Non-pigmented ciliary epithelial cell (primary cell): ENCODE measurements at places on chromosomes 11 and 22.

- no peak for DNase-seq
Observed at GRCh38 chr22:37443977-37444376, 16.7 kb upstream of the ELFN2 start.

DNA sequence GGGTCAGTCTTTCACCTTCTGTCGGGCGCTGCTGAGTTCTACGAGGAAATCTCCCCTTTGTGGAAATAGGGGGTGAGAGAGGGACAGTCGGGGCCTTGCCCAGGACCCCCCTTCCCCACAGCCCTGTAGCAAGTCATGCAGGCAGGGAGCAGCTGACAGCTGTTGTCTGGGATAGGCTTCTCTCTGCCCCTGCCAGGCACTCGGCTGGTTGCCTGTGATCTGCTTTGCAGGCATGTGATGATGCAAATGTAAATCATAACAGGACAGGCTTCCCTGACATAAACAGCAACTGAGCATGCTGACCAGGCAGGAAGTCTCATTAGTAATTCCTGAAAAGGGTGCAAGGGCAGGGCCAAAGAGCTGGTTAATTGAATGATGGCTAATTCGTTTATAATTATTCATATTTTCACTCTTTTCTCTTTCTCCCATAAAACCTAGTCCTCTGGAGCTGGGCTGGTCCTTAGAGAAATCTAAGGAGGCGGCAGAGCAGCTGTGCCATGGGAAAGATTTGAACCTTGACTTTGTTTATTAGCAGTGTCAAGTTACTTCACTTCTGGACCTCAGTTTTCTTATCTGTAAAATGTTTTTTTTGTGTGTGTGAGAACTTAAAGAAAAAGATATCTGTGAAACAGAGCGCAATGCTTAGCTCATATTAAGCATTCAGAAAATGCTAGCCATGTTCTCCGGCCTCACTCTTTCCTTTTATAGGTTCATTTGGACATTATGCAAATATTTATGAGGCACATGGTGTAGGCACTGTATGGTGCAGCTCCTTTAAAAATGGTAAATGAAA is 129.7 kb downstream of the LDLRAD3 start:
- no peak for DNase-seq

- DNase-seq, result no peak
Observed at GRCh38 chr11:104625246-104625645, 273.0 kb downstream of the CASP12 start.

DNA sequence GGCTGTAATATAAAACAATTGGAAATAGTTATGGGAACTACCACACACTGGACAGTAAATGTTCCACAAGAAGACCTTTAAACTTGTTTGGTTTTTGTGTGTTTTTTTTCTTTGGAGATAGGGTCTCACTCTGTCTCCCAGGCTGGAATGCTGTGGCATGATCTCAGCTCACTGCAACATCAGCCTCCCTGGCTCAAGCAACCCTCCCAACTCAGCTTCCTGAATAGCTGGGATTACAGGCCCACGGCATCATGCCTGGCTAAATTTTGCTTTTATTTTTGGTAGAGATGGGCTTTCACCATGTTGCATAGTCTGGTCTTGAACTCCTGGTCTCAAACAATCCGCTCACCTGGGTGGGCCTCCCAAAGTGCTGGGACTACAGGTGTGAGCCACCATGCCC is 121.0 kb downstream of the MPPED2 start:
- DNase-seq, result no peak

DNA sequence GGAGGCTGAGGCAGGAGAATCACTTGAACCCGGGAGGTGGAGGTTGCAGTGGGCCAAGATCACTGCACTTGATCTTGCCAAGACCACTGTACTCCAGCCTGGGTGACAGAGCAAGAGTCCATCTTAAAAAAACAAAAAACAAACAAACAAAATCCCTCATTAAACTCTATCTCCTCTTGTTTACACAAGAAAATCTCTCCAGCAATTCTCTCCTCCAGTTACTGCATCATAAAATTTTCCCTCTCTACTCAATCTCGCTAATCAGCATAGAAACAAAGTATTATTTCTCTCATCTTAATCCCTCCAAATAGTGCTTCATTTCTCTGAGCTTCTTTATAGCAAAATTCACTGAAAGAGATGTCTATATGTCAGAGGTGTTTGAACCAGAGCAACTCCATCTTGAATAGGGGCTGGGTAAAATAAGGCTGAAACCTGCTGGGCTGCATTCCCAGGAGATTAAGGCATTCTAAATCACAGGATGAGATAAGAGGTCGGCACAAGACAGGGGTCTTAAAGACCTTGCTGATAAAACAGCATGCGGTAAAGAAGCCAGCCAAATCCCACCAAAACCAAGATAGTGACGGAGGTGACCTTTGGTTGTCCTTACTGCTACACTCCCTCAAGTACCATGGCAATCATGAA is 19.8 kb downstream of the MTMR2 start:
- DNase-seq, result no peak

GRCh38 chr11:66950112-66950535 is 8.1 kb downstream of the PC start:
- DNase-seq, result no peak

GRCh38 chr22:43823353-43823908 is 11.3 kb upstream of the EFCAB6 start:
- DNase-seq, result no peak

DNA sequence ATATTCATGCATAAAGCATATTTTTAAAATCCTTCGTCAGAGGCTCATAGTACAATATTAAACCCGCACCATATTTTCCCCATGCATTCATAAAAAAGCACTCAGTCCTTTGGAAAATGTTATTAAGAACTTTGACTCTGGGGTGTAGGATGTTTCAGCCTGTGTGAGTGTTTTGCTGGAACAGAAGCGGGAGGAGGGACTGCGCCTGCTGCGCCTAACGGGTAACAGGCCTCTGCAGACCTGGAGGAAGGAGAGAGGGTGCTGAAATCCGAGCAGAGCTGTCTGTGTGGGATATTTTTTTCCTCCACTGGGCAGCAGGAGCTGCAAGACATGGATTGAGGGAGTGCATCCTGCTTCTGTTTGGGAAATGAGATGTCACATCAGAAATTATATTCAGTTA is 483.0 kb downstream of the BRD1 start:
- DNase-seq, result no peak

- no peak for DNase-seq
Observed at GRCh38 chr11:16935518-16936302, 78.5 kb downstream of the PLEKHA7 start.

- no peak for DNase-seq
Observed at GRCh38 chr22:36510966-36511881, 4.4 kb upstream of the FOXRED2 start.

- DNase-seq, result no peak
Observed at GRCh38 chr22:27980424-27981148, 61.5 kb upstream of the PITPNB start.

GRCh38 chr11:102630598-102631448 is 5.7 kb upstream of the MMP20 start:
- no peak for DNase-seq

DNA sequence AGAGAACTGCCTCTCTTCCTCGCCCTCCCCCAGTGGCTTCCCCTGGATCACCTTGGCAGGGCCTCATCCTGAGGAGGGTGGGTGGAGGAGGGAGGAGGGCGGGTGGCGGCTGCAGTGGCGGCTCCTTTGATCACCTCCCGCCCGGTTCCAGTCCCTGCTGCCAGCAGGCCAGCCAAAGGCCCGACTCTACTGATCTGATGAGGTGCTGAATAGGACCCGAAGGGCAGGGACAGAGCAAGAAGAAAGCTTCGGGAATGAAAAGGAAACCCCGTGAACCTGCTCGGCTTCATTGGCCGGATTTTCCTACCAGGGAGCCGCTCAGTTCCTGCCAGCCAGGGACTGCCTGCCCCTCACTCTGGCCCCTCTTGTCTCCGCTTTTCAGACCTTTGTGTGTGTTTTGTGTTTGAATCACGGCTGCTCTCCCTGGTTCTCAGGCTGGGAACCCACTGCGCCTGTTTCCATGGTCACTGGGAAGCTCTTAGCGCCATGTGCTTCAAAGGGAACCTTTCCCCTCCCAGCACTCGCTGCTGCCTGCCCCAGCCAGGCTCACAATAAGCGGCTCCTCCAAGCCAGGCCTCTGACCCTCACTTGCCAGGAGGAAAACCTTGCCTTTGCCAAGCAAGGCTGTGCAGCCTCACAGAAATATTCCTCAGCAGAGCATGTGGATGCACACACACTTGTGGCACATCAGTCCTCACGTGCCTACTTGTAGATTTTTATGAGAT is 56.8 kb downstream of the C22orf31 start:
- no peak for DNase-seq

GRCh38 chr11:115819014-115819413 is 314.8 kb upstream of the CADM1 start:
- no peak for DNase-seq

DNA sequence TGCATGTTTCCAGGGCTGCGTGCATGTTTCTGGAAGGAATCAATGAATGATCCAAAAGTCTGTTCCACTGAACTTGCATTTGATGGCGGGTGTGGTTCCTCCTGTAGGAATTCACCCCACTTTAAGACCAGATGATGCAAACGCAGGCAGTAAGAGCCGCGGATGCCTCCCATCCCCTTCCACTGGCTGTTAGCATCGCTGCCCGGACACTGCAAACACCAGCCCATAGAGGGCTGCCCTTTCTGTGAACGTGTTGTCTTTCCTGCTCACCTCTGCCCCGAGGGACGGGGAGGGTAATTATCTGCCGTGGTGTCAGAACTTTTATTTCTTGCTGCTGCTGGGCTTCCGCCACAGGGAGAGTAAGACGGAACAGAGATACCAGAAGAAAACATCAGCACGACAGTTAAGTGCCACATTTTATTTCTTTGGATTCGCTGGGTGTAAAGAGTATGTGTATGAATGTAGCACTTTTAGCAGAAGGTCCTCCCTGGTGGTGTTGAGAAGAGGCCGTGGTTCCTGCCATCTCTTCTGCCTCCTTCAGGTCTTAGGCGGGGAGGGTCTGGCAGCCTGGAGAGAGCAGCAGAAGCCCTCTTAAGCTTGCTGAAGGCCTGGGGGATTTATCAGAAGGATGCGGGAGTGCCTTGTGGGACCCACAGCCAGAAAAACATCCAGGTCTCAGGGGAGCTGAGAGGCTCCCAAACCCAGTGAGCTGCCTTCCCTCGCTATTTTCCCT is 53.2 kb upstream of the NECTIN1 start:
- no peak for DNase-seq

DNA sequence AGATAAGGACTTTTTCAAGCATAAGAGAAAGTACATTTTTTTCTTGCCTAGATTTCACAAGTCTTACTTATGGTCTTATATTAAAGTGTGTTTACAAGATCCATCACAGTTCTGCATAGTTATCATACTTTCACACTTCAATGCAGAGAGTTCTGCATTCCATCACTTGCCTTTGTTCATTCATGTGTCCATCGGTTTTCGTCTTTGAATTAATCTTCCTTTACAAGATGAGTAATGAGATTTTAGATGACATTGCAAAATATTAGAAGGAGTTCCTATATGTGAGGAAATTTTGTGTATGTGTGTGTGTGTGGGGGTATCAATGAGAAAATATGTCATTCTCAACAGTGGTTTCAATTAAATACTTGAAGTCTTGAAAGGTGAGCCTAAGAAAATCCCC is 98.1 kb upstream of the GUCY1A2 start:
- peak; percentile 37 for DNase-seq

GRCh38 chr22:43274595-43275240 is 68.5 kb downstream of the SCUBE1 start:
- DNase-seq, result no peak

GRCh38 chr22:32334660-32335365 is 22.9 kb upstream of the RFPL3 start:
- DNase-seq, result no peak

GRCh38 chr11:58513747-58514367 is 6.0 kb upstream of the OR5B21 start:
- no peak for DNase-seq

DNA sequence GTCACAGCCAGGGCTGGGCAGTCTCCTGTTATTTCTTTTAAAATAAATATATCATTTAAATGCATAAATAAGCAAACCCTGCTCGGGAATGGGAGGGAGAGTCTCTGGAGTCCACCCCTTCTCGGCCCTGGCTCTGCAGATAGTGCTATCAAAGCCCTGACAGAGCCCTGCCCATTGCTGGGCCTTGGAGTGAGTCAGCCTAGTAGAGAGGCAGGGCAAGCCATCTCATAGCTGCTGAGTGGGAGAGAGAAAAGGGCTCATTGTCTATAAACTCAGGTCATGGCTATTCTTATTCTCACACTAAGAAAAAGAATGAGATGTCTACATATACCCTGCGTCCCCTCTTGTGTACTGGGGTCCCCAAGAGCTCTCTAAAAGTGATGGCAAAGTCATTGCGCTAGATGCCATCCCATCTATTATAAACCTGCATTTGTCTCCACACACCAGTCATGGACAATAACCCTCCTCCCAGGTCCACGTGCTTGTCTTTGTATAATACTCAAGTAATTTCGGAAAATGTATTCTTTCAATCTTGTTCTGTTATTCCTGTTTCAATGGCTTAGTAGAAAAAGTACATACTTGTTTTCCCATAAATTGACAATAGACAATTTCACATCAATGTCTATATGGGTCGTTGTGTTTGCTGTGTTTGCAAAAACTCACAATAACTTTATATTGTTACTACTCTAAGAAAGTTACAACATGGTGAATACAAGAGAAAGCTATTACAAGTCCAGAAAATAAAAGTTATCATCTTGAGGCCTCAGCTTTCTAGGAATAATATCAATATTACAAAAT is 13.4 kb downstream of the OR51B4 start:
- no peak for DNase-seq

GRCh38 chr11:92070026-92070889 is 154.4 kb upstream of the FAT3 start:
- no peak for DNase-seq

DNA sequence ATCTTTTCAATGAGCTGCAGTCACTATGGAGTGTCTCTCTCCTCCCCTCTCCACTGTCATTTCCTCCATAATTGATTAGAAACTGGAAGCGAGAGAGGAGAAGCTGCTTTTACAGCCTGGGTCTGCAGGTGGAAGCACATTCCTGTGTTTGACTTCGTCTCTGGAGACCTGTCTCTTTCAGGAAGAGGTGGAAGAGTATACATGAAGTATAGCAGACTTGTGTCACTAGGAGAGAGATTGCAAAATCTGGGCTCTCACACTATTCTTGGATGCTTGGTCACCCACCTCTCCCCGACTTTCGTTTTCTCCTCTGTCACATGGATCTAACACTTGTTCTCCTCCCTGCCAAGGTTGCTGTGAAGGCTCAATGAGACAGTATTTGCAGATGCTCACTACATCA is 323.3 kb downstream of the NTM start:
- DNase-seq, result no peak

DNA sequence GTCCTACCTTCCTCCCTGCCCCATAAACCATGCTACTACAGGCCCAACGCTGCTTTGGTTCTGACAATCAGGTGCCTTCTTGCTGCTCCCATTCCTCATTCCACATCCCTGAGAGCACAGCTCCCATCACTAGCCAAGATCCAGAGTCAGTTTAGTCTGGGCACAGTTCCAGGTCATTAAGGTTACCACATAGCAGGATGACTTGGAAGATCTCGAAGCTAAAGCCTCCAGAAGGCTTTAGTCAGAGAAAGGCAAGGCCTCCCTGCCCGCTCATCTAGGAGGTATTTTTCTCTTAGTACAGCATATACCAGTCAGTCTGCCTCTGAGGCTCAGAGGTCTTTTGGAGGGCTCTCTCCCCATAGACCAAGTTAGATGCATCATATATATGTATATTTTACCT is 30.3 kb downstream of the TRIM66 start:
- DNase-seq, result peak; percentile 73
